ENCODE measurements at places on chromosomes 5 and 9.

DNA sequence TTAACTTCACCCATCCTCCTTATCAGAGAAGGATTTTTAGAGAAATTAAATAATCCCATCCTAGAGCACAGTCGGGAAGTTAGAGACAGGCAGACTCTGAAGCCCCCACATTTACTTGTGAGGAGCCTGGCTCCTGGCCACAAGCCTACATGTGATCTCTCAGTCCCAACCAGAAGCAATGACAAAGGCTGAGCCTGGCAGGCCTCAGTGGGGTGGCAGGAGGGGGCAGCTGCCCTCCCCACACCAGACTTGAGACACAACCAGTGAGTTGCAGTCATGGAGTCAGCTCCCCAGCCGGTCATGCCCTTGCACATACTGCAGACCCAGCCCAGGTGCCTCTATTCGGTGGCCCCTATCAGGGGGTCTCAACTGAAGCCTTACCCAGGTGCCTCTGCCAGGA, 11.0 kb downstream of the NAIF1 start:
- DNase-seq, result no peak

DNA sequence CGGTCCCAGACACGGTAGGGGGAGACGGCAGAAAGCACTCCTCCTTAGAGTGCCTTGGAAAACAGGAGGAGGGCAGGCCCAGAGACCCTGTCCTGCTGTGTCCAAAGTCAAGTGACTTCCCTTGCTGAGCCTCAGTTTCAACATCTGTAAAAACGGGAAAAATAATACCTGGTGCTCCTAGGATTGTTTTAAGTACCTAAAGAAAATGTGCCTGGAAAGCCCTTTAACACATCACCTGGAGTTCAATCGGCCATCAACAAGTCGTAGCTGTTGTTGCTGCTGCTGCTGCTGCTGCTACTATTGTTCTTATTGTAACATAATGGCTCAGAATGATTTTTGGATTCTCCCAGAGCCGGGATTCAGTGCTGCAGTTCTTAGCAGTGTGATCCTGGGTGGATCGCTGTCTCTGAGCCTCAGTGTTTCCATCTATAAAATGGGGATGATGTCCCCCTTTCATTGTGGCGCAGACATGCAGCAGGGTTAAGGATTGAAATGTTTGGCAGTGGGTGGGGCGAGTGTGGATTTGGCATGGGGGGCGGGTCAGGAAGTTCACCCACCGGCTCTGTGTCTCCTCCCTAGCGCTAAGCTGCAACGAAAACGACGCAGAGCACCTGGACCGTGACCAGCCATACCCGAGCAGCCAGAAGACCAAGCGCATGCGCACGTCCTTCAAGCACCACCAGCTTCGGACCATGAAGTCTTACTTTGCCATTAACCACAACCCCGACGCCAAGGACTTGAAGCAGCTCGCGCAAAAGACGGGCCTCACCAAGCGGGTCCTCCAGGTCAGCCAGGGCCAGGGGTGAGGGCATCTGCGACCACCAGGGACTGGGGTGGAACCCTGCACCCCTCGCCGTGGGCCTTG, 9.2 kb downstream of the LHX2 start:
- DNase-seq, result no peak

DNA sequence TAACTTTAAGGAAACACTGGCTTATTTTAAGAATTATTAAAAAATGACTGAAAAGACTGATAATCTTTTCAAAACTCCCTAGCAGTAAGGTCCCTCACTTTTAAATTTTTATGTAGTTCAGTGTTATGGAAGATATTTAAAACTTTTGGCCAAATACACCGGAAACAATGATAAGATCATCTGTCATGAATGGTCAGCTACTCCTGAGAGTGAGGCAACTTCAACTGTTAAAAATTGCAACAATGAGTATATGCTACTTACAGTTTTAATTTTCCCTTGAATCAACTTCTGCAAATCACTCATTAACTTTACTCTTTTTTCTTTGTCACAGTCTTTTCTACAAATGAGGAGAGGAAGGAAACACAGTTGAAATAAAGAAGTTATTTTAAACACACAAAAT, 10.8 kb downstream of the PUM3 start:
- DNase-seq, result no peak

GRCh38 chr5:171445644-171446516, 26.4 kb downstream of the FGF18 start:
- no peak for DNase-seq

DNA sequence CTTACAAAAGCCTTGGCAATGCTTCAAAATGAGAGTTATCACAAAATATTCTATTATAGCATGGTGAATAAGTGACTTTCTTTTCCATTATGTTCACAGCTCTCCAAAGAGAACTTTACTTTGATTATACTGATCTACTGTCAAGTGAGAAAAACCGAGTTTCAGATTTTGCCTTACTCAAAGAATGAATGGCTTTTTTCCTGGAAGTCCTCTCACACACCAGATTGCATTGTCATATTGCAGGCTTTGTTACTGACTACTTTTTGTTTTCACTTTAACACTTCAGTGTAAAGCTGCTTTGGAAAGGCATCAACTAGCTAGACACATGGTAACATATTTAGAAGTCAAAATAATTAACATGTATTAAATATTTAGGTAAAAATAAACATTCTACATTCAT, 765.2 kb upstream of the NUDT12 start:
- DNase-seq, result no peak

GRCh38 chr5:173664154-173664526, 47.7 kb upstream of the BOD1 start:
- DNase-seq, result peak; percentile 31

DNA sequence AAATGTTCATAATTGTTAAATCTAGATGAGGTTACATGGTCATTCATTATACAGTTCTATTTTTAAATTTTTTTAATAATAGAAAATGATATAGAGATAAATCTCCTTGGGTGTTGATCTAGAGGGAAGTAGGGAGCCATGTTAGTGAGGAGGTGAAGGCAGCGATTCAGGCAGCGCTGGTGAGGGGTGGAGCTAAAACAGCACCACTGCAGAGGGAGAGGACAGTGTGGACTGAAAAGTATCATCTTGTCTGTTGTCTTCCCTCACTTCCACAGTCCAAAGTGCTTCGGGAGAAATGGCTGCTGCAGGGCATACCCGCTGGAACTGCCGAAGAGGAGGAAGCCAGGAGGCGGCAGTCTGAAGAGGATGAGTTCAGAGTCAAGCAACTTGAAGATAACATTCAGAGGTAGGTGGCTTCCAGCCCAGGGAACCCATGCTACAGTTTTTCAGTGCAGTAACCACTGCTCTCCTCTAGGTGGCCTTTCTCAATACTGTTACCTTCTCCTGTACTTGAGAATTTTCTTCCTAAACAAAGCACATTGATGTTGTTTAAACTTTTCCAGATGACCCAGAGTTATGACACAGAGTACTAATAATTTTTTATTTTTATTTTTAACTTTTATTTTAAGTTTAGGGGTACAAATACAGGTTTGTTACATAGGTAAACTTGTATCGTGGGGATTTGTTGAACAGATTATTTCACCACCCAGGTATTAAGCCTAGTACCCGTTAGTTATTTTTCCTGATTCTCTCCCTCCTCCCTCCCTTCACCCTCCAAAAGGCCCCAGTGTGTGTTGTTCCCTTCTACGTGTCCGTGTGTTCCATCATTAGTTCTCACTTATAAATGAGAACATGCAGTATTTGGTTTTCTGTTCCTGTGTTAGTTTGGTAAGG, 100.5 kb downstream of the PALM2AKAP2 start:
- no peak for DNase-seq

GRCh38 chr5:55535199-55535905, 588 bp upstream of the PLPP1 start:
- DNase-seq, result peak; percentile 70

DNA sequence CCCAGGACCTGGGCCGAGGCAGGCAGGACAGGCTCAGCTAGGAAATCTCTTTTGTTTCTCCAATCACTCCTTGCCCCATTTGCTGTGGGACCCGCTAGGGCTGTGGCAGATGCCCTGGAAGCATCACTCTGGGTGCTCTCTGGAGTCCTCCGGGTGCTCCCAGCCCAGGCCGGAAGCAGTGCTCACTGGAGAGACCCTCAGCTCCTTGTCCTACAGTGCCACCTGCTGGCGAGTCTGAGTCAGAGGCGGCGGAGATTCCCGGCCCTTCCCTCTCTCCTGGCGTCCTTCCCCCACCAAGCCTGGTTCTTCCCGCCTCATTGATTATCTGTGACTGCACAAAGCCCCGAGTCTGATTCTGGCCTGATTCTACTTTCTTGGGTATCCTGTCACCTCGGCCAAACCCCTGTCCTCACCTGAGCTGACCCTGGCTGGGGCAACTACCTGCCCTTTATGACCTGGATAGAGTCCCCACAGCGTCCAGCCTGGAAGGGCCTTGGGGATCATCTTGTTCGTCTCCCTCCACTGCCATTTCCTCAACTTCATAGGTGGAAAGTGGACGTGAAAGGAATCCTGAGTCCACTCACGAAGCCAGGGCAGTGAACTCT, 7.3 kb upstream of the BARHL1 start:
- DNase-seq, result peak; percentile 72

- DNase-seq, result no peak
Observed at GRCh38 chr5:9188131-9188530, 357.7 kb downstream of the SEMA5A start.

GRCh38 chr9:92242260-92243136, 51.0 kb downstream of the IARS1 start:
- no peak for DNase-seq

- DNase-seq, result no peak
Observed at GRCh38 chr5:135162661-135163265, 128.7 kb upstream of the PITX1 start.

- no peak for DNase-seq
Observed at GRCh38 chr9:16039988-16040761, 487.3 kb downstream of the CCDC171 start.

DNA sequence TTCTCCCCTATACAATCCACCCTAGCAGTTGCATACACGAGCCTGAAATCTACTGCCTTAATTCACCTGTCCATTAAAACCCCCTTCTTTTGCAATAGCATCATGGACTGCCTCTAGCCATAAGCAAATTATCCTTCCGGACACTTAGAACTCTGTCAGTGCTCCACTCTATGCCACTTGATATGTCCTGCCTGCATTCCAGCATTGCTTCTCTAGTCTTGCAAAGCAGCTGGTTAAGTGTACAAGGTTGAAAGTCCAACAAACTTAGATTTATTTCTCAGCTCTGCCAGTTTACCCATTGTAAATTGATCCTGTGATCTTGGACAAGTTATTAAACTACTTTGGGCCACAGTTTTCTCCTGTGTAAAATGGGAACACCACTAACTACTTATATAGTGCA, 197.9 kb downstream of the EPB41L4A start:
- DNase-seq, result no peak

DNA sequence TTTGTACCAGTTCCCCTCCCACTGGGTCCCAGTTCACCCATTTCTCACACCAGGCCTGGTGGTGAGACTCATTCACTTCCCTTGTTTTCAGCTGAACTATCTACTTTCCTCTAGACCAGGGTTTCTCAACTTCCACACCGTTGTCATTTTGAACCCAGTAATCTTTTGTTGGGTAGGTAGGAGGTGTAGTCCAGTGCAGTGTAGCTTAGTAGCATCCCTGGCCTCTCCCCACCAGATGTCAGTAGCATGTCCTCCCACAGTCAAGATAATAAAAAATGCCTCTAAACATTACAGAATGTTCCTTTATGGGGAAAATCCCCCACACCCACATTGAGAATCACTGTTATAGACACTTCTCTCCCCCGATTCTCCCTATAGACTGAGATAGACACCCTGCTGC, 299.1 kb downstream of the EPB41L4A start:
- no peak for DNase-seq

DNA sequence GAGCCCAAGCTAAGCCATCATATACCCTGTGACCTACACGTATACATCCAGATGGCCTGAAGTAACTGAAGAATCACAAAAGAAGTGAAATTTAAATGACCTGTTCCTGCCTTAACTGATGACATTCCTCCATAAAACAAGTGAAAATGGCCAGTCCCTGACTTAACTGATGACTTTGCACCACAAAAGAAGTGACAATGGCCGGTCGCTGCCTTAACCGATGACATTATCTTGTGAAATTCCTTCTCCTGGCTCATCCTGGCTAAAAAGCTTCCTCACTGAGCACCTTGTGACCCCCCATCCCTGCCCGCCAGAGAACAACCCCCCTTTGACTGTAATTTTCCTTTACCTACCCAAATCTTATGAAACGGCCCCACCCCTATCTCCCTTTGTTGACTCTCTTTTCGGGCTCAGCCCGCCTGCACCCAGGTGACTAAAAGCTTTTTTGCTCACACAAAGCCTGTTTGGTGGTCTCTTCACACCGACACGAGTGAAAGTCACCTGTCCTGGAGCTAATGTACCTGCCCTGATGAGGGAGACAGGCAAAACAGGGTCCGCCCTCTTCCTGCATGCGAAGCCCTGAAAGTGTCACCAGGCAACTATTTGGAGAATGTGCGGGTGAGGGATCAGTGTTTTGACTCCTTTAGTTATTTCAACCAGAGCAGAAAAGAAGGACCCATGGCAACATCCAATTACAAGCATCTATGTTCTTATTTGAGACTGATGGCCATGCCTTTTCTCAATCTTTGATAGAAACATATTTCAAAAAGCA, 266.1 kb downstream of the SMARCA2 start:
- DNase-seq, result no peak

- no peak for DNase-seq
Observed at GRCh38 chr9:130660326-130660682, 4.1 kb upstream of the PRDM12 start.

GRCh38 chr5:136202469-136203205, 9.7 kb upstream of the SMIM32 start:
- DNase-seq, result no peak

GRCh38 chr5:161944974-161945373, 97.1 kb downstream of the GABRA1 start:
- DNase-seq, result no peak

- DNase-seq, result no peak
Observed at GRCh38 chr9:16029046-16029615, 476.3 kb downstream of the CCDC171 start.

DNA sequence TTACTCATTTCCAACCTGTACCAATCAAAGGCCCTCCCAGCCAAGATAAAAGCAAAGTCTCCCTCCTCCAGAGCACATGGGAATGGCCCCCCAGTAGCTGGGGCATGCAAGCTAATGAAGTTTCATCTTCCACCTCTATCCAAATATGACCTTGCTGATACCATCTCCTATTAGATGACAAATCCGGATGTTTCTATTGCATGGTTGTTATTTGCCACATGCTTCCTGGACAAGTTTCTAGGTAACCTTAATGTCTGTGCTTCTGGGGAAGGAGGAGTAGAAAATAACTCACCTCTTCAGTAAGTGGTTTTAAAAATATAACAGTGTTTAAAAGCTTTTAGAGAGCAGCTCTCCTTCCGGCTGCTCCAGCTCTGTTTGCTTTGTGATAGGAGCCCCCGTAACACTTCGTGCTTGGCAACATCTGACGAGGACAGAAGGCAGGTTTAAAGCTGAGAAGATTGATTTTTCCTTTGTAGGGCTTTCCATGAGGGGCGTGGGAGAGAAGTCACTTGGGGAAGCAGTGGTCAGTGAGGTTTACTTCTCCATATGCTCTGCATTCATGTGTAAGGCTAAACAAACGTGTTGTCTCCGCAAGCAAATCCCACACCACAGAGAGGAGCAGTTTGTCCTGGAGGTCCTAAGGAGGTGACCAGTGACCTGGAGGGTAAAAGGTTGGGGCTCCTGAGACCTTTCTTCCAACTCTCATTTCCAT, 40.3 kb upstream of the GLRX start:
- DNase-seq, result no peak

Data from NCI-H748 treated with DMSO at 0.1 percent for 48 hours (cell line).